NCI-H1694 (cell line): ENCODE measurements at places on chromosomes 4 and X.

GRCh38 chr4:108315694-108316093 lies 147.0 kb upstream of the LEF1 start:
- DNase-seq, result no peak

DNA sequence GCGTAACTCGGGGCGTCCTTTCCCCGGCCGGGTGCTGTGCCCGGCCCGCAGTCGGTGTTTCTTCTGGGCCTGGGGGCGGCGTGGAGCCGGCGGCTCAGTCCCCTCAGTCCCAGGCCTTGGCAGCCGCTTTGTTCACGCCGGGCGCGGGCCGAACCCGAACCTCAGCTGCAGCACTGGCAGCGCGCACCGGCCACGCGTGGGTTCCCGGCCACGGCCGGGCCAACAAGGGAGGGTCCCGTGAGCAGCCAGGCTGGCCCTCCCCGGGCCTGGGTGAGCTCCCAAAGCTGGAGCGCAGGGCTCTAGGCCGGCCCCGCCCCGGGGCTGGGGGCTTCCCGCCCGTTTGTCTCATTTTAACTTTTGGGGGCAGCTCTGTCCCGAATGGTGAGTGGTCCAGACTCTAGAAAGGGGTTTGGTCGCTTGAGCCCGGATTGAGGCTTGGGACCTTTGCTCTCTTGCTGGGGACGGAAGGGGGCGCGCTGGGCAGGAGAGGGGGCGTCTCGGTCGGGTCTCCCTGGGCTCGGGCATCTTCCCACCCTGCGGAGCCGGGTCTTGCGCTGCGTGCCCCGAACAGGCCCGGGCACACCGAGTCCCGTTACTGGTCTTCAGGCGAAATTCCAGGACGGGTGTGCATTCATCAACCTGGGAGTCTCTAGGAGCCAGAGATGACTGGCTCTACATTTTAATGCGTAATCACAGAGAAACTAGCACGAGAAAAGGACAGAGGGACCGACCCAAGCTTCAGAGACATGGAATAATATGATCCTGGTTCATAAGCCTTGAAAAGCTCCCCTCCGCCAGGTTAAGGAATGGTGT lies 177.1 kb downstream of the CBR4 start:
- DNase-seq, result no peak

GRCh38 chrX:129585691-129586090 lies 45.6 kb downstream of the OCRL start:
- DNase-seq, result no peak

DNA sequence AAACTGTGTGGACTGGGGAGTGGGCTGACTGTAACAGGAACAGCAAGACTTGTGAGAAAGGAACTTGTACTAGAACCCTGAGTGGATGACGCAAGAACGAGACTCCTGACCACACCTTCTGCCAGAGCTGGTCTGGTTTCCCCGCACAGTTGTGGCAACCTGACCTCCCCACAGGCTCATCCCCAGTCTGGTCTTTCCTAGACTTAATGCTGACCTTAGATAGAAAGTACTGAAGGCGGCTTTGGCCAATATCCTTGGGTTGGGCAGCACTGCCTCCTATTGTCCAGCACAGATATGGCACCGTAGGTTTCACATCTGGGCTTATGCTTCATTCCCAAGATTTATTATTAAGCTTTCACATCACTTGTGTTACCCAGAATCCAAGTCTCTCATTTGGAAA lies 137.8 kb upstream of the FRG1 start:
- no peak for DNase-seq

- DNase-seq, result peak; percentile 37
Measured at GRCh38 chr4:169253113-169253671, 17.6 kb downstream of the SH3RF1 start.

DNA sequence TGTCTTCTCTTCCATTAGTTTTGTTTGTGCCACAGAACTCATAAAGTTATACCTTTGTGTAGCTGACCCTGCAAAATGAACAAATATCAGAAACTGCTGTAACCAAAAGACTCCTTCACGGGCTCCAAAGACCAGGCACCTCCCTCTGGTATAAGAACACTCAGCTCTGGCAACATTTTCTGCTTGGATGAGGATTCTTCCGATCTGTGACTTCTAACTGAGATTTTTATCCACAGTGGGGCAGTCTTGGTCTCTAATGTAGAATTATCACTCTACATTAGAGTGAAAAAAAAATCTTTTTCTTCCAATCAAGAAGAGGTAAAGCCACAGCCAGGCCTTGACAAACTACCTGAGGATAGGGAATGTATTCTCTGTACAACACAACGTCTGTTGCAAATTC lies 38.5 kb upstream of the PRSS48 start:
- no peak for DNase-seq

DNA sequence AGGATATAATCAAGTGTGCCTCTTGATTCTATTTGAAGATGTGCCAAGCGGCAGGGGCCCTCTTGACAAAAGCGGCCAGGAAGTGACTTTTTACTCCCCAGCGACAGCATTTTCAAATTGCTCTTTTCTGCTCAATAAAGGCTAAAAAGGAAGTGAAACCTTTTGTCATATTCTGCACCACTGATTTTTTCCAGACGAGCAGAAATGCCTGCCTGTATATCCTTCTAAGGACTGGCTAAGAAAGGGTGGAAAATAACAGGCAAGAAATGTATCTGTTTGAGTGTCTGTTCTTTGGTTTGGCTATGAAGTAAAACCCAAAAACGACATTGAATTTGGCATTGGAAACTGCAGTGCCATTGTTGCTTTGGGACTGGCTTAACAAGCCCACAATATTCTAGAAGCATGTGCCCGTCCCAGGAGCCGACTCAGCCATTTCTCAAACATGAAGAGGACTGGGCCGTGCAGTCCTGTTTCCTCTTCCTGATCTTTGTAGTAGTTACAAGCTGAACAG lies 25.4 kb downstream of the TMSB4X start:
- no peak for DNase-seq
